ENCODE measurements at places on chromosomes 2 and 18. TPM values are rescaled to one million over a fixed set of nuclear protein-coding genes. Genes with fewer than 3 reads are reported as not detected.

DNA sequence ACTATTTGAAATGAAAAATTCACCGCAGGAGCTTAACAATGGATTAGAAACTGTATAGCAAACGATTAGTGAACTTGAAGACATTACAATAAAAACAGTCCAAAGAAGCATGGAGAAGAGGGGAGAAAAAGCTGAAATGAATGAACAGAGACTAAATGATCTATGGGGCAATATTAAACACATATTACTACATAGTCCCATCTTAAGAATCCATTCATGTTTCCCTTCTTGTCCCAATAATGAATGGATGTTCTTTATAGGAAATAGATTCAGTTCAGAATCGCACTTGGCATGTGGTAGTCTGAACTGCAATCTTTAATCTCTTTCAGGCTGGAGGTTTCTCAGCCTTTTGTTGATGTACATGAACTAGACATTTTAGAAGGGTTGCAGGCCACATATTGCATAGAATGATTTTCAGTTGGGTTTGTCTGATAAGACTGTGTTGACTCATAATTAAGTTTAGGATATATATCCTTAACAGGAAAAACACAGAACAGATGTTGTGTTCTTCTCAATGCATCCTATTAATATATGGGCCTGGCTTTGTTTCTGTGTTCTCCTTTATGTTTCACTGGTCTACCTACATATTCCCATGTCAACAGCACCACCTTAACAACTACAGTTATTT lies 27.9 kb downstream of the CCDC88A start:
- H3K27me3 ChIP-seq: no peaks in the 10 kb centered on the region
- H3K27ac ChIP-seq: no peak overlapping the region
- no peaks in the 10 kb centered on the region for H3K4me1 ChIP-seq
- DNase-seq: no peak

- no peak for DNase-seq
- no peak overlapping the region for H3K4me3 ChIP-seq
- H3K4me1 ChIP-seq: no peaks in the 10 kb centered on the region
- H3K27ac ChIP-seq: no peak overlapping the region
- no peaks in the 10 kb centered on the region for H3K36me3 ChIP-seq
Measured at GRCh38 chr18:985212-985661, 80.6 kb downstream of the ADCYAP1 start.

- peaks cover 53% of the 10 kb centered on the region for H3K36me3 ChIP-seq
- H3K4me1 ChIP-seq: peaks cover 41% of the 10 kb centered on the region
- no peak overlapping the region for H3K27ac ChIP-seq
- DNase-seq: no peak
Measured at GRCh38 chr2:73239776-73240175, 5.7 kb downstream of the CCT7 start.

Gene TCF7L1
- total RNA-seq: 3.1 TPM

All from right atrium auricular region (tissue), 2 donors.